ENCODE measurements at places on chromosomes 3 and 15.

GRCh38 chr3:141796889-141797781 is 33.9 kb downstream of the GRK7 start:
- peak; percentile 10 for DNase-seq

- no peak for DNase-seq
Observed at GRCh38 chr3:42051384-42052131, 39.6 kb upstream of the TRAK1 start.

DNA sequence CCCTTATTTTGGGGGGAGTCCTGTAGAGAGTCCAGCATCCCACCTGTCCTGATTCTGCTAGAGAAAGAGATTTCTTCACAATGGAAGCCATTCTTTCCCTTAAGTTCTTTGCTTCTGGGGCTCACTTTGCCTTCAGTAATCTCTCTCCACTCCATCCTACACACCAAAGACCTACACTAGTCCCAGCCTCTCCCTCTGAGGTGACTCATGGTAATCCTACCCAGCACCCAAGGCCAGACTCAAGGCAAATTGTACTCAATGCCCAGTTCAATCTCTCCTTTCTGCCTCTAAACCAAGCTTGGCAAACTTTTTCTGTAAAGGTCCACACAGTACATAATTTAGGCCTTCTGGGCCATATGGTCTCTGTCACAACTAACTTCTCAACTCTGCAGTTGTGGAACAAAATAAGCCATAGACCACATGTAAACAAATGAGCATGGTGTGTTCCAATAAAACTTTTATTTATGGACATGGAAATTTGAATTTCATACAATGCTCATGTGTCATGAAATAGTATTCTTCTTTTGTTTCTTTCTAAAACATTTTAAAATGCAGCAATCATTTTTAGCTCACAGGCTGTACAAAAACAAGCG is 72.5 kb downstream of the MRPL46 start:
- no peak for DNase-seq

- DNase-seq = no peak
Observed at GRCh38 chr15:57609805-57610529, 18.3 kb downstream of the MYZAP start.

GRCh38 chr3:184186184-184186901 is at the start of gene ABCF3:
Gene ABCF3 (plus strand): TSS chr3:184186199. CDS start chr3:184186208, 9 bp downstream.
- no peak for DNase-seq

DNA sequence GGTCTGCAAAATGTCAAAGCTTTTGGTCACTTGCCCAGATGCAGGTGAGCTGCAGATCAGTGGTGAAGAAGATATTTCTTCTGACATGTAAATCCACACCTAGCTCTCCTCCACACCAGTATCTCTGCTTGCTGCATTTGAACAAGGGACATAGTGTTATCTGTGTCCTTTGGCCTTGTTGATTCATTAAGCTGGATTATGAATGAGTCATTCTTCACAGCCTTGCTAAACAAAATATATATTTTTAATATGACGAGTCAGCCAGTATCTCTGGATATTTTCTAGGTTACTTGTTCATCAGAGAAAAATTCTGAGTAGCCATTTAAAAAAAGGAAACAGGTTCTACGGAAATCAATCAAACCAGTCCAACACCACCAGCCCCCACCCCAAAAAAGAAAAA is 190.6 kb upstream of the ADAMTS9 start:
- DNase-seq = no peak

GRCh38 chr3:193996641-193997089 is 139.3 kb upstream of the HES1 start:
- no peak for DNase-seq

Data from NCI-H510A treated with DMSO at 0.1 percent for 48 hours (cell line).